ENCODE measurements at places on chromosomes 6 and 20.

DNA sequence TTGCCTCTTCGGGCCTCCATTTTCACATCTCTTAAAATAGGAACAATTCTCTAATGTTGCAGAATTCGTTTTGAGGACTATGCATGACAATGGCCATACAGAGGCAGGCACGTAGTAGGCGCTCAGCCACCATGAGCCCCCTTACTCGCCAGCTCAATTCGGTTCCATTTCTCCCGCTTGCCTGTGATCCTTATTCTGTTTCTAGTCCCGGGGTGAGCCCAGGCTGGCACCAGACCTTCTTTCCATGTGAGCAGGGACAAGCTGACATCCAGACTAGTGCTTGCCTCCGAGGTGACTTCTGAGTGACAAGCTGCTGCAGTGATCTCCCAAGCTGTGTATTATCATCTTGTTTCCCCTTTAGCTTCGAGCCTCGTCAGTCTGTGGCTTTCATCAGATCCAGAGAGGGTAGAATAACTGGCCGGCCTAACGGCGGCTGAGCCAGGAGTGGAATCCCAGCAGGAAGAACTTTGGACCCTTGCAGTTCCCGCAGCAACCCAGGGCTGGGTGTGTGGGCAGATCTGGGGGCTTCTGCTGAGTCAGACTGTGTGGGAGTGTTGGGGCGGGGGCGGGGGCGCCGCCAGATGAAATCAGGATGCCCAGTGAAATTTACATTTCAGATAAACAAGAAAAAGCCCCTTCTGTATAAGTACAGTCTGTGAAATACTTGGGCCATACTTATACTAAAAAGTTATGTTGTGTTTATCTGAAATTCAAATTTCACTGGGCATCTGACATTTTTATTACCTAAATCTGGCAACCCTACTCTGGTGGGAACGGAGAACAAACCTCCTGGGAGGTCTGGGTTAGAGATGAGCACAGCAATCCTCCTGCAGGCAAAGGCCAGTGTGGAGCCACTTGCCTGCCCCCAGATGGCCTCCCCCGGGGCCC is 10.9 kb downstream of the BANF2 start:
- DNase-seq: peak; percentile 46

GRCh38 chr6:24394780-24395437 is 7.8 kb upstream of the MRS2 start:
- DNase-seq: peak; percentile 40

GRCh38 chr6:112743323-112743722 is 396.2 kb downstream of the RFPL4B start:
- DNase-seq: no peak

DNA sequence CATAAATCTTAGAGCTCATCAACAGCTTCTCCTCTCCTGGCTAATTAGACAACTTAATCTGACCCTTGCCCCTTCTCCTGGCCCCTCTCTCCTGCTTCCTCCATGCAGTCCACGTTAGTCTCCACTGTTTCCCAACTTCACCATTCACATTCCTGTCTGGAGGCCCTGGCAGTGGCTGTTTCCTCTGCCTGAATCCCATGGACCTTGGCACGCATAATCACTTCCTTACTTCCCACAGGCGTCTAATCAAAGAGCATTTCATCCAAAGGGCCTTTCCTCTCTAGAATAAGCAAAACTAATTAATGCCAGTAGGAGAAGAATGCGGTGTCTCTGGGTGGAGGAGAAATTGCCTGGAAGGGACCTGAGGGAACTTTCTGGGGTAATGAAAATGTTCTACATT is 16.4 kb upstream of the XRN2 start:
- DNase-seq: no peak

DNA sequence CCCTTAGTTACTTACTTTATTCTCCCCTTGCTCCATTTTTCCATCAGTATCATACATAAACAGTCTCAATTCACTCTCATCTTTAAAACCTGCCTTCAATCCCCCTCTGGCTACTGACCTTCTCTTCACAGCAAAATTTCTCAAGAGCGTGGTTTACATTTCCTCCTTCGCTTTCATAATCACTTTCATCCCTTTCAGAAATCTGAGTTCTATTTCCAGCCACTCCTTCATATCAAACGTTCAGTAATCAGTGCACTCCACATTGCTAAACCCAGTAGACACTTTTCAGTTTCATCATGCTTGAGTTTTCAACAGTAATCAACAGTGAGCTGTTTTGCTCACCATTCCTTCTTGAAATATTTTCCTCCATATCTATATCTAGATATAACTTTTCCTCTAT is 176.7 kb upstream of the HSF2 start:
- peak; percentile 55 for DNase-seq

GRCh38 chr6:19771753-19772336 is 65.3 kb upstream of the ID4 start:
- DNase-seq: no peak

- DNase-seq: no peak
Observed at GRCh38 chr6:19839788-19840187, 2.6 kb downstream of the ID4 start.

DNA sequence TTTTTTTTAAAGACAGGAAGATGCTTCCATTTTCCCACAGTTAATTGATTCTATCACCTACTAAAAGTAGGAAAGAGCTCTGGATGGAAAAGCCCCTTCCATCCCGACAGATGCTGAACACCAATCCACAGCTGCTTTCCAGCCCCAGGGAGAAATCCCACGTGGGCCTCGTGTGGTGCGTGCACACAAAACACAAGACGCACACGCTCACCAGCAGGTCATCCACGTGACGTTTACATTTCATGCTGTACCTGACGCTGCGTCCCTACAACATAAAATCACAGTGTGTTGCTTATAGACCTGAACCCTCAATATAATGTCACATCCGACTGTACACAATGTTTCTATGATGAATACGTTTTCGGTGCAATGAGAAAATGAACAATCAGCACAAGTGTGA is 50.2 kb upstream of the DACT2 start:
- no peak for DNase-seq

DNA sequence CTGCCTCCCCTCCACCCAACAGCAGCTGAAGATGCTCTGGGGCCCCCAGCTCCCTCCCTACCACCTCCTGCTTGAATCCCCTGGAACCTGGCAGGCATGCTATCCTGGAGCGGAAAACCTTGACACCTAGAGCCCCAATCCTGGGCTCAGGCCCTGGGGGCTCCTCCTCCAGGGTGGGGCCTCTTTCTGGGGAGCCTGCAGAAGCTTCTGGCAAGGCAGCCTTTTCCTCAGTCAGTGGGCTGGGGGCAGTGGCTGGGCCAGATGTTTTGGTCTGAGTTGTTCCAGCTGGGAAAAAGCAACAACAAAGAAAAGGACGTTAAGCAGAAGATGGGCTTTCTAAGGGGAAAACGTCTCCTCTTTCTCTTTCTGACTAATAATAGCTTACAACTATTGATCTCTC is 21.1 kb downstream of the KIAA1755 start:
- DNase-seq: no peak

DNA sequence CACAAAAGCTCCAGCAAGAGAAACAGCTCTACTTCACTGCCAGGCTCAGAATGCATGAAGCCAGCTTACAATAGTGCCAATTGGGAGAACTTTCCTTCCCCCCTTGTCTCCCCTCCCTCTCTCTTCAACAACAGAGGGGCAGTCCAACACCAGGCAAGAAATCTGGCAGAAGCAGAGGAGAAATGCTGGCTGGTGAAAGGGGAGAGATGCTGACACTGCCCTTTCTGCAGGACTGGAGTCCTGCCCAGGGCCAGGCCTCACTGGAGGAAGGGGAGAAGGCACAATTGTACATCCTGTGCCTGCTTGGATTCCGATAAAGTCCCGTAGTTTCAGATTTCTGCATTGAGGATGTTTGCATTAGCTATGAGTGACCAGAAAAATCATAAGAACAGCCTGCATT is 148.6 kb downstream of the LRRC1 start:
- no peak for DNase-seq

- peak; percentile 75 for DNase-seq
Observed at GRCh38 chr6:43856005-43856765, 86.2 kb downstream of the VEGFA start.

- no peak for DNase-seq
Observed at GRCh38 chr6:23175391-23175790, 606.0 kb downstream of the HDGFL1 start.

DNA sequence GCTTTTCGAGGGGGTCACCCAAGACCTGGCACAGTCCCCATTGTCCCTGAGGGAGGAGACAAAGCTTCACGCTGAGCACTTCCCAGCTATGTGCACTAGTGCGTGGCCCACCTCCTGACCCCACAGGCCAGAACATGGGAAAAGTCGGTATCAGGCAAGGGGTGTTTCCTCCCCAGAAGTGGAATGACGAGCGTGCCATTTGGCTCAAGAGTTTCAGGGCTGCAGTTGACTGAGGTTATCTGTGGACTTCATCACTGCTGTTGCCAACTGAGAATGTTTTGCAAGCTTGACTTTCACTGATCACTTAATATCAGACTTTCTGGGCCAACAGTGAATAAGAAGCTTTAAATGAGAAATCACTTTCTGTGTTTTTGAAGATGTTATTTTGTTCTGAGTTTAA is 137.0 kb upstream of the AFDN start:
- DNase-seq: no peak

DNA sequence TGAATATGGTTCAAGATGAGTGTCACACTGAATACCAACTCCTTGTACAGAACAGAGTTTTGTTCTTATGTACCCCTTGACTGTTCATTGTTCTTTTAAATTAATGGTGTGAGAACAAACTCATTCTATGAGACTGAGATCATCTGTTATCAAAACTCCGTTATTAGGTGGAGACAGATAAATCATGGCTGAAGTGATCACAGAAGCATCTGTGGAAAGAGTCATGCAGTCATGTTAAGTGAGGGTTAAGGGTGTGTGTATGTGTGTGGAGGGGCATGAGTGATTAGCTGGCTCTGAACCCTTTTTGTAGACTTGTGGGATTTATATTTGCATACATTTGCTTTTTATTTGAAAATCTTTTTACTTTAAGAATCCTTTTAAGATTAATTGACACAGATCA is 24.7 kb downstream of the ADGRG6 start:
- DNase-seq: no peak

DNA sequence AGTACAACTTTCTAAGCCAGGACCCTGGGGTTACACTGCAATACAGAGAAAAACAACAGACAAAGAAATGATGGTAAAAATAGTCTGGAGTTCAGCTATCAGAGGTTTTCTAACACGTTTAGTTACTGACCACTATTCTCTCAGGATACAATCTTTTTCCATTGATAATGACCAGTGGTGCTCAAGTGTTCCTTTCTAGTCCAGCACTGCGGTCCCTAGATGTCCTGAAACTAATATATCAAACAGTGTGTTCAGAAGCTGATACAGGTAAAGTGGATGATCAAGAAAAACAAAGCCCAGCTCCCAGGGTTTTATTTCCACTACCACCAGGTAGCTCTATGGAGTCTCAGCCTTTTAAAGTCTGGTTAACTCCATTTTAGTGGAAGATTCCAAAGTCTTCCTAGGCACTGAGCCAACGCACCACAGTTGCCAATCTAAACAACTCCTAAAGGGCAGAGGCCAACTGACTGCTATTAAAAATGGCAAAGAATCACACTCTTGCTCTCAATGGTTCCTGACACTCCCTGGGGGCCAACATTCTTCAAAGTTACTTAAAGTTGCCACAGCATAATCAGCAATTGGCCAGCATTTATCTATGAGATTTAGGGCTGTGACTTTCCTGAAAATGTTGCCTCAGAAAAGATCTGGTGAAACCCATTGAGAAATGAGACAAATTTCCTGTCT is 38.2 kb downstream of the DZANK1 start:
- no peak for DNase-seq

DNA sequence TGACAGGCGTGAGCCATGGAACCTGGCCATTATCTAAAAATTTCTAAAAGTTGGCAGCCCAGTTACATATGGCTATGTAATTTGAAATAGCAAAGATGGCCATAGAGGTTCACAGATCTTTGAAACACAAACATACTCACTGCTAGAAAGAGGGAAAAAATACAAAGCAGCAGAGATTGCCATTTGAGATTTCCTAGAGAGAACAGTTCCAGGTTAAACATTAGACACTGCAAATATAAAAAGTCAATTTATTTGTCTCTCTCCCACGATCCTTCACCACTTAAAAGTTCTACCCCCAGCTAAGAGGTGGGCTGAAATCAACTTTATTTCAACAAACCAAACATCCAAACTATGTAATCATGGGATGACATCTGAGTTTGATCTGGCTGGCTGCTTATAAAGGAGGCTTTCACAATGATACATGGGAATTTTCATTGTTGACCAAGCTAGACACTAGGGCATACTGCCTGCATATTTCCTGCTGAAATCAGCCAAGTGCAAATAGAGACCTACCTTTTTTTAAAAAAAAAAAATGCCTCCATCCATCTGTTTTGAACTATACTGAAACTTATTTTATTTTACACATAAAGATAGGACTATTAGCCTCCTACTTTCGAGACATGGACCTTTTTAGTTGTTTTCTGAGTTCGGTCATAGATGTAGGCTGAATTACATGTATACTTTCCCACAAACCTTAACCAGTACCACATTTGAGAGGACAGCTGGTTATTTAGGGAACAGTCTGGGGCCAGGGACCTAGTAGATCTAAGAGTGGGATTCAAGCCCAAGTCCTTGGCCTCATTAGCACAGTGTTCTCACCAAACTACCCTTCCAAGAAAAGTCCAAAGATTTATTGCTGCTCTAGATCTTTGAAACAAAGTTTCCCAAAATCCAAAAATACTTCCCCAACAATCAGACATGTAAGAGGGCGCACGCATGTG is 16.6 kb downstream of the DCDC2 start:
- no peak for DNase-seq

DNA sequence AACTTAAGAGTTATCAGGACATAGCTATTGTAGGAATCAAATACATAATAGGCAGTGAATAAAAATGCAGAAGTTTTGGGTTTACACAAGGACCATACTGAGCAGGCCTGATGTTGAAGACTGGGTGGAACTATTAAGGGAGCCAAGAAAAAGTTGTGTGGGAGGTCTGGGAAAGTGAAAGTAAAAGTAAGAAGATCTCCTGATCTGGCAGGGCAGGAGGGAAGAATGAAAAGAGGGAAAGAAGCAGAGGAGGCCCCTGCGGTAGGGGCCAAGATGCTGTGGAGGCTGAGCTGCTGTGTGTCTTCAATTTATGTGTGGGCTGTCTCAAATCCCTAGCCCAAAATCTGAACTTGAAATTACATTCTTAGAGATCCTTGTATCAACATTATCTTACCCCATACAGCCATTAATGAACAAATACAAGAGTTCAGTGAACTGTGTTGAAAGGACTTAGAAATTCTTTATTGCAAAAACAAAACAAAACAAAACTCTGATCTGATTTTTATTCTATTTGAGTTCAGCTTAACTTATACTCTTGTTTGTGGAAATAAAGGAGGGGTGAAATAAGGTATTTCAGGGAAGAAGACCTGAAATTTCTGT is 1183.8 kb downstream of the HACE1 start:
- DNase-seq: peak; percentile 95

- DNase-seq: no peak
Observed at GRCh38 chr6:168885751-168886742, 367.6 kb downstream of the THBS2 start.

DNA sequence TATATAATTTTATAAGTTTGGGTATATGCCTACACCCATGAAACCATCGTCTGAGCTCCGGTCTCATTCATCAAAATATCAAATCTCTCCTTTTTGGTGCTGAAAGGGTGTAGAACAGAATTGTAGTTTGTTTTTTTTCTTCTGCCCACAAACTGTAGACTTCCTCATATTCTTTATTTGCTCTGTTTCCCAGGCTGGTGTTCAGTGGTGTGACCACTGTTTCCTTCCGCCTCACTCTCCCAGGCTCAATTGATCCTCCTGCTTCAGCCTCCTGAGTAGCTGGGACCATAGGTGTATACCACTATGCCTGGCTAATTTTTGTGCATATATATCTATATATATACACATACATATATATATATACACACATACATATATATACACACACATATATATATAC is 139.6 kb upstream of the HCRTR2 start:
- DNase-seq: peak; percentile 66

Measured in OCI-M1 (cell line).